Stimulated activated CD4-positive, alpha-beta T cell treated with anti-CD3 and anti-CD28 coated beads, TNF-alpha, amount 100 ng/mL, for 1 hour (primary cell): ENCODE measurements at places on chromosomes 13 and 19.

DNA sequence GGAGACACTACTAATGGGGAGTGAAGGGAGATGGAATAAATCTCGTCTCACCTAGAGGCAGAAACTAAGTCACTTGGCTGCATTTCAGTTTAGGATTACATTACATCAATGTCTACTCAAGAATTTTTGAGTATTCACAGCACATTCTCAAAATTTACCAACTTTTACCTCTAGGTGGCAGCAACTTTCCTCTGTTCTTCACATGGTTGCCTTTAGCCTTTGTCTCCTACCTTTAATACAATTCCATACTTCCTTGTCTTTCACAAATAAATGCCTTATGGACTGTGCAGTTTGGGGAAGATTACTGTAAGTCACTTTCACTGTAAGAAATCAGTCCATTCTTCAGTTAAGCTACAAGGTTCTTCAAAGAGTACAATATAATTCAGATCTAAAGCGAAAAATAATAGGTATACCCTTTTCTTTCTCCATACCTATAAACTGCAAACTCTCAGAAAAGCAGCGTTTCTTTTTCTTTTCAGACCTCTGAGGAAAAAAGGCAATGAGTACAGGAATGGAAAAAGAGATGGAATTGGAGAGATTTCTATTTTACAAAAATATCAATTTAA lies 379.4 kb downstream of the KLF12 start:
- no peak for DNase-seq

GRCh38 chr13:49248622-49249002 lies 887 bp downstream of the CDADC1 start:
- no peak for DNase-seq

DNA sequence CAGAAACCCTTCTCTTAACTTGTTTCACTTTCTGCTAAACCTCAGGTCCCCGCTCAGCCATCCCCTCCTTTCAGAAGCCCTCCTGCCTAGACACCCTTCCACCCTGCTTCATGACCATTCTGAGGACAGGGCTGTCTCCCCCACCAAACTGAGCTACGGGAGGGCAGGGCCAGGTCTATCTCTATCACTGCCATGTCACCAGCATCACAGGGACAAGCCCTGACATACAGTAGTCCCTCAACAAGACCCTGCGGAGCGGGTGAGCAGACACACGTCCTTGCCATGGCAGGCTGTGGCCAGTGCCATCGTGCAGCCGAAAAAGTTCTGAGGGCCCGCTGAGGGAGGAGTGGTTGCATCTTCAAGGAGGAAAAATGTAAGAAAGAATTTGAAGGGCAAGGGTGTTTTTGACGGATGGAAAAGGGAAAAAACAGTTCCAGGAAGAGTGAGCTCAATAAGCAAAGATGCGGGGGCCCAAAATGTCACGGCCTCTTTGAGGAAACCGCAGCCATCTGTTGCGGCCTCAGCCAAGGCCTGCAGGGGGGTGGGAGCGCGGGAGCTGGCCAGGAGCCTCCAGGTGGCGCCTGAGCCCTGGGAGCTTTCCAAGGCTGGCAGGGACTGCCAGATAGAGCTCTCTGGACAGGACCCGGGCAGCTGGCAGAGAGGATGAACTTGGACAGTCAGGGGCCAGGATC lies 8.1 kb downstream of the PTGIR start:
- DNase-seq = no peak

- DNase-seq = no peak
Observed at GRCh38 chr13:79776531-79777295, 295.8 kb downstream of the NDFIP2 start.

DNA sequence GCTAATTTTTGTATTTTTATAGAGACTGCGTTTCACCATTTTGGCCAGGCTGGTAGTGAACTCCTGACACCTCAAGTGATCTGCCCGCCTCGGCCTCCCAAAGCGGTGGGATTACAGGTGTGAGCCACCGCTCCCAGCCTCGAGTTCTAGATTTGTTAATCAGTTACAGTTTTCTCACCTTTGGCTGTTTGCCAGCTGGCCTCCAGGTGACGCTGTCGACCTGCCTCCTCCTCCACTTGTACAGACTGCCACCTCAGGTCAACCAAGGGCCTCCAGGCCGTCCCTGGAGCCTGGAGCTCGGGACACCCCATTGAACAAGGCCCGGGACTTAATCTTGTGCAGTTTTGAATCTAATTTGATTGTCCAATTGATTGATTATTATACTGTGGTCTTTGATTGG lies 45.5 kb downstream of the IER2 start:
- peak; percentile 38 for DNase-seq

GRCh38 chr19:6768236-6768785 lies 1.1 kb upstream of the SH2D3A start:
- DNase-seq = no peak

- DNase-seq = no peak
Observed at GRCh38 chr19:768424-768823, 17.5 kb downstream of the MISP start.
